ENCODE measurements at places on chromosomes 1 and 21.

DNA sequence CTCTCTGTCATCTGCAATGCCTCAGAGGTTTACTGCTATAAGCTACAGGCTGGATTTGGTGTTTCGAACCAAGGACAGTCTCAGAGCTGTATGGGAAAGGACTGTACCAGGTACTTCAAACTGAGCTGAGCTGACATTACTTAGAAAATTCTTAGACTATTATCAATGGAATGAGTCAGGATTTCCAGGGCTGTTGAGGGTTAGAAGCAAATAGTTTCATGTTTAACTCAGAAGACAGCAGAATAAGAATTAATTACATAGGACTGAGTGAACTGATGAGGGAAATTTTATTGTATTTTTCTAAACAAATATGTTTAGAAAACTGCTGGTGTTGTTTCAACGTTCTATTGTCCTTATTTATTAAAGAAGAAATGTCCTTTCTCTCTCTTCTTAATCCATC, 74.3 kb upstream of the CAPZB start:
- DNase-seq = peak; percentile 79

DNA sequence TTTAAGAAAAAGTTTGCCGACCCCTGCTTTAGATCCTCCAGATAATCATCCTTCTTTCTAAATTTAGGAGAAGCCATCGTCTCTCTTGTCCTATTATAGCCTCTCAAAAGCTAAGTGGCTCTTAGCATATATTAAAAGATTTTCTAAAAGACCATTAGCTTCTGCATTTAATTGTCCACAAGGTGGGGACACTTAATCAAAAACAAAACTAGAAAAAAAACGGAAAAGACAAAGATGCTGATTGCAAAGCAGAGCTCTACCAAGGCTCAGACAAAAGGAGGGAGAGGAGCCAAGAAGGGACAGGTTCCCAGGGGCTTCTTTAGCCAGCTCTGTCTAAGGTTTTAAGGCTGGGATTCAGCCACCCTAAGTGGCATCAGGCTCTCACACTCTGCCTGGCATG, 128.3 kb upstream of the HMGB4 start:
- DNase-seq = peak; percentile 45

GRCh38 chr1:97258597-97258996, 537.0 kb downstream of the PTBP2 start:
- DNase-seq = no peak

DNA sequence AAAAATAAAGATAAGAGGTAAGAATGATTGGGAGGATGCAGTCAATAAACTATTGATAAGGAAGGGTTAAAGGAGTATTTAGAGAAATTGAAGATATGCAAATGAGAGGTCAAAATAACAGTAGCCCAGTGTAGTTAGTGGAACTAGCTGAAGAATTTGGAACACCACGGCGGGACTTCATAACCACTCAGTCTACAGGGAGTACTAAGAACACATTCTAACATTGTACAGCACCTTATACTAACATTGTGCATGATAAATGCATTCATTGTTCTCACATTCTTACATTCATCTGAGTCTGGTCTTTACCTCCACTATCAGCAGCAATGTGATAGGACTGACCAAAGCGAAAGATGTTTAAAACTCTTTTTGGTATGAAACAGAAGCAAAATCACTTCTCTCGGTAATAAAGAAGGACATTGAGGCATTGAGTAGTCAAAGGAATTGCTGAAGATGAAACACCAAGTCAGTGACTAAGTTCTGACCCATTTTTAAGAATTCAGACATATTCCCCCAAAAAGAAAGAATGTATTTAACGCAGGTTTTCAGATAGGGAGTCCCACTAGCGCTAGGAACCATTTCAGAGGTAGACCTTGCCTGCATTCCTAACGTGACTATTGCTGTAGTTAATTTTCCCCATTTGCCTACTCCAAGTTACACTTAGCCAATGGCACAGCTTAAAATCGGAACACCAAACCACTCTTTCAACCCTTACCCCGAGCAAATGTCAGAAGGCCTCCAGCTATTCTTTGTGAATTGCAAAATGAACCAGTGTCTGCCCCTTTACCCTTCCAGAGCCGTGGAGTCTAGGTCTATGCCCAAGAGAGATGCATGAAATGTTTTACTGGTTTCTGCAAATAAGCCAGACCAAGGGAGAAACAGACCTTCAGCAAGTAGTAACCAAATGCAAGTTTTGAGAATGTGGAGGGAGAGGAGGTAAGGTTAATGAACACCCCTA, 108.8 kb upstream of the IRF2BP2 start:
- DNase-seq = no peak

GRCh38 chr21:28298251-28298672, 694.4 kb downstream of the LTN1 start:
- peak; percentile 80 for DNase-seq

DNA sequence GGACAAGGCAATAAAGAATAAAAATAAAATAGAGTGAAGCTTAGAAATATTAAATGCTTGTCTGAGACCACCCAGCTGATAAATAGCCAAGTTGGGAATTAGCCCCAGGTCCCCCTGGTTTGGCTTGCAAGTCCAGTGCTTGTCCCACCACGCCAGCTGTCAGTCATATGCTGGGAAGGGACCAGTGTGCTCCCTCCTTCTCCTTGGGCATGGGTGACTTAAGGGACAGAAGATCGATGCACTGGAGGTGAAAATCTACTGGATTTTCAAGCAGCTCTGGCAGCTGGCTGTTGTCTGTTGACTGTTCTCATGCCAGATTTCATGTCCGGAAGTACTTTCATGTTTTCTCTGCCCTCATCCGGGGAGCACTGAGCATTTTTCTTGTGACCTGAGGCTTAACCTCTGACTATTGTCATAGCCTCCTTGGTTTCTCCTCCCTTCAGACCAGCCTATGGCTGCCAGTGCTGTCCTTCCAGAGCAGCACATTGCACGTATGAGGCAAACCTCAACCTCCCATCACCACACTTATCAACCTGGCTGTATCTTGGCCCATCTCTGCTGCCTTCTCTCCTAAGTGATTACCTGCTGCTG, 12.4 kb downstream of the LMOD1 start:
- DNase-seq = peak; percentile 34

GRCh38 chr21:35622612-35623011, 437.7 kb downstream of the SETD4 start:
- no peak for DNase-seq

DNA sequence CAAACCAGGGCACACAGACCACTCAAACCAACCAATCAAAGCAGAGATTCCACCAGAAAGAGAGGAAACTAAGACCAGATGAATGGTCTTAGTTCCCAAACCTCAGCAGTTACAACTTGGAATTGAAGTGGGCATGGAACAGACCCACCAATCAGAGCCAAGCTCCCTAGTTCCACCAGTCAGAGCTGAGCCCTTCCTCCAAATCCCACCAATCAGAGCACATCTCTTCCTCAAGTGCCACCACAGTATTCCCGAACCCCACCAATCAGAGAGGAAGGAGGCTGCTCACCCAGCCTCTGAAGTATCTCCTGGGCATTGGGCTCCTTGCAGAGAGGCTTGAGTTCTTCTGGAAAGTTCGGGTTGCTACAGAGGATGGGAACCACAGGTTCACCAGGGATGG, 1.4 kb downstream of the GUCA2A start:
- DNase-seq = no peak

DNA sequence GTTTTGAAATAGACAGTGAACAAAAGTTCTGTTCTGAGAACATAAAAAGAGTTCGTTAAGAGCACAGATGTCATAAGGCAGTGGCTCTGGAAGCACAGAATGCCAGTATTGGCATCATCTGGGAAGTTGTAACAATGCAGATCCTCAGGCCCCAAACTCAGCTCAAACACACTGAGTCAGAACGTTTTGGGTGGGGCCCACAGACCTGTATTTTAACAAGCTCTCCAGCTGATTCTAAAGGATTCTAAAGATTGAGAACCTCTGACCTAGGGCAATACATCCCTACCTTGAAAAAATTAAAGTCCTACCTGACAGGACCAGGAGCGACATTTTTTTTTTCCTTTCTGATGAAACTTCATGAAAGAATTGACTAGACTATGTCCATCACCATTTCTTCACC, 13.2 kb downstream of the ARHGEF11 start:
- DNase-seq = no peak

GRCh38 chr21:29394051-29394450, 95.3 kb downstream of the BACH1 start:
- DNase-seq = no peak

DNA sequence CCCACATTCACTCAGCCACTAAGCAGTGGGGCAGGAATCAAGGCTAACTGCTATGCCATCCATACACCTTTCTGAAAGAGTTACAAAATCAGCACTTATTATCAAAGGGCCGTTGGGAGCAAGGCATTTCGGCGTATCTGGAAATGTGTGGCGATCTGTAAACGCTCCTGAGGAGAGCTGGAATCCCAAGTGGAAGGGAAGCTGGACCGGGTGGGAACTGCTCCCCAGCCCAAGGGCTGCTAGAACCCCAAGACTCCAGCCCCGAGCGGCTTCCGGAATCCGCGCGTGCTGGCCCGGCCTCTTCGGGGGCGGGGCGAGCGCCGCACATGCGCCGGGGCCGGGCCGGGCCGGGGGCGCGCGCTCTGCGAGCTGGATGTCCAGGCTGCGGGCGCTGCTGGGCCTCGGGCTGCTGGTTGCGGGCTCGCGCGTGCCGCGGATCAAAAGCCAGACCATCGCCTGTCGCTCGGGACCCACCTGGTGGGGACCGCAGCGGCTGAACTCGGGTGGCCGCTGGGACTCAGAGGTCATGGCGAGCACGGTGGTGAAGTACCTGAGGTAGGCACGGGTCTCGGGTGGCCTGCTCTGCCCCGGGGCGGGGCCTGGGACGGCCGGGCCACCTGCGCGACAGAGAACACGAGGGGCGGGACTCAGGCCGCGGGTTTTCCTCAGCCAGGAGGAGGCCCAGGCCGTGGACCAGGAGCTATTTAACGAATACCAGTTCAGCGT, at the start of gene NAXE:
Gene NAXE, plus strand, starts transcription at position 345 of the 726 bp plus-strand sequence. Its CDS starts 29 bp downstream, at position 374.
- DNase-seq = peak; percentile 67

DNA sequence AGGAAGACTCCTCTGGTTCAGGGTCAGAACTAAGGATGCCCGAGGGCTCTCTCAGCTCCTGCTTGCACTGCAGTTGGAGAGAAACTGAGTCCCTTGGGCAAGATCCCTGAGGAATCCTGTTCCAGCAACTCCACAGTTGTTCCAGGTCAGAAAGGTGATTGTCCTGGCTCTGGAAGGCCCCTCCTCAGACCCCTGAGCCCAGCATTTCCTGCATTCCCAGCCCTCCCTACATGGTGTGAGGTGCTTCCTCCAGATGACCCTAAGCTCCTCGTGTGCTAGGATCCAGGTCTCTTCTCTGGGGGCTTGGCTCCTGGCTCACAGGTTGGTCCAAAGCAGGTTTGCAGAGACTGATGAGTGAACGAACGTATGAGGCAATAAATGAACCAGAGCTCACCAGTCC, 11.5 kb downstream of the LDLRAD1 start:
- DNase-seq = no peak

Measured in fibroblast of upper back skin (primary cell).